ENCODE measurements at places on chromosomes 1 and 21.
A peak's percentile ranks its signal among the peaks of the same experiment; 100 is the strongest.

- no peak for DNase-seq
Measured at GRCh38 chr1:224929335-224930237, at the start of gene DNAH14. Gene DNAH14, plus strand, starts transcription at chr1:224929675. Its CDS starts 23,028 bp downstream, at chr1:224952703.

DNA sequence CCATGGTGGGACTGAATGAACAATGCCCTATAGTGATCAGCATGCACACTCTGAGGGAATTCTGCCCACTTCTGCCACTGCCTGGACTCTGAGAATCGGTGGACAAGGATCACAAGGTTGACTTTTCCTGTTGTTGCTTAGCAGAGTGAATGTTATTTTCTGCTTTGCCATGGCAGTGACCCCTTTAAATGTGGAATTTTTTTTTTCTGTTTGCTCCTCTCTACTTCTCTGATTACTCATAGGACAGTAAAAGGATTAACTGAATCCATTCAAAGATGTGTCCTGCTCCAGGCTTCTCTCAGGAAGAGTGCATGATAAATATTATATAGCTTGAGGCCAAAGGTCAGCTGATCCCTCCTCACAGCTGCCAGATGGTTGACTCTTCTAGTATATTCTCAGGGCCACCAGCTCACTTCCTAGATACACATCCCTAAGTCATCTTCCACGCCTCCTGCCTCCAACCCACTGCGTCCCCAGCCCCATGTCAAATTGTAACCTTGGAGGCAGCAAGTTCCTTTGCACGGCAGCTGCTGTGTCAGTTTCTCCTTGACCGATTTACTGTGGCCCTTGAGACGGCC, 74.0 kb upstream of the RALGPS2 start:
- no peak for DNase-seq

DNA sequence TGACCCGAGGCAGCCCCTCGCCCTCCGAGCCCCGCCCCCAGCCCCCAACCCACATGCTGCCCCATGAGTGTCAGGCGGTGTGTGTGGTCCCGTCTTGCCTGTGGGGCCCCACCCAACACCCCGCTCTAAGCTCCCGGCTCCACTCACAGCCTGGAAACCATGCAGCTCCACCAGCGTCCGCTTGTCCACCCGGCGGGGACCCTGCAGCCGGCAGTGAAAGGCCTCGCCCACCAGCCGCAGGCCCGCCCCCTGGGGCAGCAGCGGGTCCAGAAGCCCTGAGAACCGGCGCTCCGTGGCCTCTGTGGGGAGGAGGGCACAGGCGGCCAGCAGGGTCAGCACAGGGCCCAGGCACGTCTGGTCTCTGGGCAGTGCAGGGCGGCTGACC, 2.7 kb downstream of the C1QTNF12 start:
- no peak for DNase-seq

- DNase-seq, result no peak
Measured at GRCh38 chr1:201781437-201781836, 47.5 kb upstream of the IPO9 start.

DNA sequence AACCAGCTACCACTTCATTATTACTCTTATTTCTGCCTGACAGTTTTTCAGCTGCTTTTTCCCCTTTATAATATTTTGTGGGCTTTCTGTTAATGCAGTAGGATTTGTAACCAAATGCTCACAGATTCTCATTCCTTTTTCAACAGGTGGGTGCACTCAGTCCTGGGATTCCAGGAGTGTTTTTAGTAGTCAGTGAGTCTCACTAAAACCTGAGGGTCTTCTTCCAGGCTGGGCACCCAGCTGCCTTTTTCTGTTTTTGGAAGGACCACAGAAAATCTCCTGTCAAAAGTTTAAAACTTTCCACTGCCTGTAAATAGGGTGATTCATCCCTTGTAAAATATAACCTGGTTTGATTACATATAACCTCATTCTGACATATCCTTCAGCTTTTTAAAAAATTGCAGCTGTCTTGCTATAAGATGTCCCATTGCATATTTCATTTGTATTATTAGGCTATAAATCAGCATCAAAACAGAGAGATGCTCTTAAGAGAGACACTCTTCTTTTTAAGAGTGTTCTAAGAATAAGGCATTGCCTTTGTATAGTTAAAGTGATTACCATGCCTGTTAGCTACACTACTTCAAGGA, 16.8 kb upstream of the CEP350 start:
- no peak for DNase-seq

DNA sequence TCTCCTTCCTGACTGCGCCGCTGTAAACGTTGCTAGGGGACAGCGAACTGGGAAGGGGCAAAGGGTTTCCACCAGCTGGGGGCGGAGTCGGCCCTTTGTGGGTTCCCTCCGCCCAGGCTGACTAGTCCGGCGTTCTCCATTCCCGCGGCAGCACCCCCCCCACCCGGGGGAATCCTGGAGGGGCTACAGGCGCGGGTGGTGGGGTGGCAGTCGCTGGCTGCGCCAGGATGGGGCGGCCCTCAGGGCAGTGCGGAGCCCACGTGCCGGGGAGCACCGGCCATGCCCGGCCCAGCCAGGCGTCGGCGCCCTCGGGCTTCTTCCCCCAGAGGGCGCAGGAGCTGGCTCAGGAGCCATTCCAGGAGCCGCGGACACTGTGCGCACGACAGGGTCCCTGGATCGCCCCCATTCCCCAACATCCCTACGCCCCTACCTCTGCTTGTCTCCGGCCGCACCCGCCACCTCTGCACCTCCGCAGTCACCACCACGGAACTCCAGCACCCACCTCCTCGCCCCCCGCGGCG, 476 bp downstream of the BATF3 start:
- DNase-seq, result peak; percentile 13

- no peak for DNase-seq
Measured at GRCh38 chr1:209101106-209101505, 482.4 kb upstream of the CAMK1G start.

DNA sequence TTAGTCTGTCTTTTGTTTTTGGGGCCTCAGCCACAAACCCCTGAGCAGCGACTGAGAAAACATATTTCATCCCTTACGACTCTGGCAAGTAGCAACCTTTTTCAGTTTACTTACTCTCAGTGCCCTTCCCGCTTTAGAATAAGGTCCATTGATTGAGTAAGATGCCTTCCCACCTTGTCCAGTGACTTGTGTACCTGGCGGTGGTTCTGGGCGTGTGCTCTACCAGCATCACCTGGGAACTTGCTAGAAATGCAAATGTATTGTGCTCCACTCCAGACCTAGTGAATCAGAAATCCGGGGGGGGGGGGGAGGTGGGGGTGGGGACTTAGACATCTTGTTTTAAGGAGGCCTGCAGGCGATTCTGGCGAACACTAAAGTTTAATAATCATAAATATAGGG, 72.1 kb downstream of the S1PR1 start:
- DNase-seq, result no peak

All from T follicular helper cell (primary cell).